Activated CD8-positive, alpha-beta T cell treated with anti-CD3 and anti-CD28 coated beads, Interleukin-2, amount 10 ng/mL, durations not matched to agents 7 days and 5 days (primary cell): ENCODE measurements at places on chromosomes 2 and 18.

- peak; percentile 88 for DNase-seq
Observed at GRCh38 chr2:12716032-12716281, 779 bp upstream of the TRIB2 start.

DNA sequence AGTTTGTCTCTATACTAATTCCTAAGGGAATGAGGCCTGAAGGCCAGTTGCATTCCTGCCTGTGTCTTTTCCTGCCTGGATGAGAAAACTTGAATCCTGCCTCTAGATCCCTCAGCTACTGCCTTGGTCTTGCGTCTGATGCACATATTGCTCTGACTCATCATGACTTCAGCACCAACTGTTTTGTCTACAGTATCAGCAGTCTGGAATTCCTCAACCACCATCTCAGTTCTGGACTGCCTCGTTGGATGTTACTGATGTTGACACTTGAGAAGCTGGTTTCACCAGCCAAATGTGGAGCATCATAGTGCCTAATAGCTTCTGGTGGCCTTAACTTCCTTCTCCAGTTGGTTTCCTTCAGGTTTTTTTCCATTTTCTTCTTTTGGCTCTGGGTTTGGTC is 211.0 kb downstream of the CTNNA2 start:
- no peak for DNase-seq

- DNase-seq = peak; percentile 54
Observed at GRCh38 chr2:219171231-219171651, 1.4 kb upstream of the SLC23A3 start.

GRCh38 chr2:132911726-132912724 is 242.0 kb upstream of the LYPD1 start:
- no peak for DNase-seq

- DNase-seq = no peak
Observed at GRCh38 chr2:2520401-2520811, 189.3 kb upstream of the MYT1L start.

DNA sequence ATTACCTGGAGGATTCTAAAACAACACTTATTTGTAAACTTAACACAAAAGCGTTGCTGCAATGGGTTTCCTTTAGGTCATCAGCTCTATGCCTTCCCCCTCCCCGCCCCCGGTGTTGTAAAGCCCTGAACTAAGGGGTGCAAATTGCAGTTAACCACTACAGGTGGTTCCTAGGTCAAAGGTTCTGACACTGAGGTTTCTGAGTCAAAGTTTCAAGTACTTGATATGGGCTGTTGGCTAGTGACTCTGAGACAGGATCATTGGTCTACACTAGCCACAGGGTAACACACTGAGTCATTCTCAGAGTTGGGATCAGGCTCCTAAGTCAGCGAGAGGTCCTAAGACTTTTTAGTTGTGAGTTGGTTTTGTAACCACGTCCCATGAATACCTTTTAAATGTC is 15.4 kb downstream of the IL1B start:
- DNase-seq = peak; percentile 63

DNA sequence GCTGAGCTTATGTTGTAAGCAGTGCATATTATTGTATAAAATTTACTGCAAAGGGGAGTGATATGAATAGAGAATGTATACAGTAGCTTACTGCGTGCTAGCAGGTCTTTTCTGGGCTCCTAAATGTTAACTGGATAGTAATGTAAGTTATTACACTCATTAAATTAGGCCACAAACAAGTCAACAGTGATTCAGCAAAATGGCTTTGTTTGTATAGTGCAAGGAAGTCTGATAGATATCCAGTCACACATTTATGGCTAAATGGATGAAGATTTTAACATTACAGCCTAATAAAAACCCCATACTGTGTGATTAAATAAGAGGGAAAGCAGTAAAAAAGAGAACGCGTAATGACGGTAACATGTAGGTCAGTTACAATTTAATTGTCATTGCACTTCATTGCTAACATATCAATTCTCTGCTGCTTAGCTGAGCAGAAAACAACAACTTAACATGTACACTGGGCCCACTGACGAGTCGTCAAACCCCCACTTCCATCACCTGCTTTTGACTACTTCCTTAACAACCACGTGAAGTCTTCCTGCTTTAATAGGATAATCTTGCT is 665.0 kb upstream of the FANCL start:
- DNase-seq = no peak

- no peak for DNase-seq
Observed at GRCh38 chr2:45636008-45636407, 15.5 kb upstream of the PRKCE start.

DNA sequence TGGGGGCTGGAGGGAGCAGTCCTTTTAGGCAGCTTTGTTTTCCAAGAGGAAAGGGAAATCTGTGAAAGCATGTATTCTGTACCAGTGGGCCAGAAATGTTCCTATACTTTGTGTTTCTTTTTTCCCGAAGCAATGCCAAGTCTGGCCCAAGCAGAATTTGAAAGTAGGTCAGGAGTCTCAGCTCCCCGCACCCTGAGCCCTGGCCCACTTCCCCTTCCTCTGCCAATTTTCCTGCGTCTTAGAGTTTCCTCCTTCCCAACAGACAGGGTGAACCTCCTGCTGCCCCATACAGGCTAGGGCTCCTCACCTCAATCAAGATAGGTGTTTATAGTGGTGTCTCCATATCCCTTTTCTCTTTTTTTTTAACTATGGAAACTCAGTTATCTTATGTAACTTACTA is 65.3 kb downstream of the KCTD18 start:
- DNase-seq = no peak

DNA sequence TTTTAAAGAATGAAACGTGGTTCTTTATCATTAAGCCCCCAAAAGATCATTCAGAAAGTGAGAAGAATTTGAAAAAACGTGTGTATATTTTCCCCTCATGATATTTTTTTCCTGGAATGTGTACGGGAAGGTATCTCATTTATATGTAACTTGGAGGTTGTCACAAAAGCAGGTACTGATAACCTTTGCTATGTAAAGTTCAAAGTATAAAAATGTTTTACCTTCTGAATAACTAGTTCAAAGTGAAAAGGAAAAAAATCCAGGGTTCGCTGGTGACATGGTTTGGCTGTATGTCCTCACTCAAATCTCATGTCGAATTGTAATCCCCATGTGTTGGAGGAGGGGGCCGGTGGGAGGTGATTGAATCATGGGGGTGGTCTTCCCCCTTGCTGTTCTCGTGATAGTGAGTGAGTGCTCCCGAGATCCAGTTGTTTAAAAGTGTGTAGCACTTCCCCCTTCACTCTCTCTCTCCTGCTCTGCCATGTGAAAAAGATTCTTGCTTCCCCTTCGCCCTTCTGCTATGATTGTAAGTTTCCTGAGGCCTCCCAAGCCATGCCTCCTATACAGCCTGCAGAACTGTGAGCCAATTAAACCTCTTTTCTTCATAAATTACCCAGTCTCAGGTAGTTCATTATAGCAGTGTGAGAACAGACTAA is 144.2 kb downstream of the DCDC2C start:
- no peak for DNase-seq

GRCh38 chr2:62149708-62150107 is 46.2 kb upstream of the B3GNT2 start:
- no peak for DNase-seq

DNA sequence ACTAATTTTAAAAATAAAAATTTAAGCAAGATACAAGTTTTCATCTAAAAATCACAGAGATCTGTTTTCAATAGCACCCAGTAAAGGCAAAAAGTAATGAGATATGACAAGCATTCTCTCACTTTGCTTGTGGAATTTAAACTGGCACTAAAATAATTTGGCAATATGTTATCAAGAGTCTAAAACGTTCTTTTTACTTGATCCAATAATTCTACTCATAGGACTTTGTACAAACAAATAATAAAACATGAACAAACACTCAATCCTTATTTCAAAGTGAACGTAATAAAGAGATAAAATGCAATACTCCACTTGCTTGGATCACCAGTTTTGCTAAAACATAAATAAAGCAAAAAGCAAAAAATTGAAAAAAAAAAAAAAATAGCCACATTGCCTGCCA is 30.4 kb downstream of the PIAS2 start:
- no peak for DNase-seq

DNA sequence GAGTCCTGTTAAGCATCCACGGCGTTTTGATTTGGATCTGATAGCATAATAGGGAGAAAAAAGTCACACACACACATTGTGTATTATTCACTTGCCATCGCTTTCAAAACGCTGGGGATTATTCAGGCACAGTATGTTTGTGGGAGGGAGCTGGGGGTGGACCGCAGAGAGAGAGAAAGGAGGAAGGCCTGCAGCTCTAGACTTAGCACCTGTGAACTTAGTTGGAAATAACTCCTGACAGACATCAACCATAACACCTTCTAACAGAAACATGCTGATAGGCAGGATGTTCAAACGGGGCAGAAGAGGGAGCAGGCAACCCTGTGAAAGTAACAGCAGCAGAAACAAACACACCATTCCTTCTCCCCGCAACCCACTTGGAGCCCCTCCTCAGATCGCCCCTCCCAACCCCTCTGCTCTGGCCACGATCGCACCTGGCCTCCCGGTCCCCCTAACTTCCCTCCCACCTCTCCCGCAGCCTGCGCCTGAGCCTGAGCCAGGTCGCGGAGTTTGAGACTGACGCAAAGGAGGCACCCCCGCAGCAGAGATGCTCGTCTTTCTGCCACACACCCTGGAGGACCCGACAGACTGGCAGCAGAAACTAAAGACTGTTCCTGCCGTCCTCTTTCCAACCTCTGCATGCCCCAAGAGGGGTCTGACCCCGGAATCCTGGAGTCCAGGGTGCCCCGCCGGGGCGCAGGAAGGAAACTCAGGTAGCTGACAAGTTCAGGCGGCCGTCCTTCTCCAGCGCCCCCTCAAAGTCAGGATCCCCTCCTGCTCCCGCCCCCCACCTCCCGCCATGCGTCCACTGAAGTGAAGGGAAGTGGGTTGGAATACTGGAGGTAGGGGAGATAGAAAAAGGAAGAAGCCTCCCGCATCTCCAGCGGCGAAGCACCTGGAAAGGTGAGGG is 738 bp downstream of the CHST9 start:
- no peak for DNase-seq

DNA sequence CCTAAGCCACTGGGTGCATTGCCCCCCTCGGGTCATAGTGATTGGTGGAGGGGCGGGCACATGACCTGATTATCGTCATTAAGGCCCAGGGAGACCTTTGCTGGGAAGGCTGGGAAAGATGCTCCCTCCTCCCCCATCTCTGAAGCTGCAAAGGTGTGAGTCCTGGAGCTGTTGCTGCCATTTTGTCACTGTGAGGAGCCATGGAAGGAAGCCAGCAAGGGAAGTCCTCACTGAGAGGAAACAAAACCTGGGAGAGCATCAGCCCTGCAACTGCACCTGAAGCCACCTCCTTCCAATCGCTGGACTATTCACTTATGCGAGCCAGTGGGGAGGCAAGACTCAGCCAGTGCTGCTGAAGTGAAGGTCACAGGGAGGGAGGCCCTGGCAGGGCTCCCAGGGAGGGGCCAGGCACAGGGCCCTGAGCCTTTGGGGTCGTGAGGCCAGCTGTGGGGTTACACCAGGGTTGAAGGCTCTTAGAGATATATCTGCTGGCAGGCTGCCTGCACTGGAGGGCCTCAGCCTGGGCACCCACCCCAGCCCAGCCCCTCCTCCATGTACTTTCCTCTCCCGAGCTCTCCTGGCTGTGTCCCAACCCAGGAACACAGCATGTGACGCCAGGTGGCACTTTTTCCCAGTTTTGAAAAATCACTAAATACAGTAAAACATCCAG is 10.7 kb upstream of the FAHD2A start:
- no peak for DNase-seq

GRCh38 chr2:168566974-168567665 is 111.0 kb downstream of the CERS6 start:
- no peak for DNase-seq

DNA sequence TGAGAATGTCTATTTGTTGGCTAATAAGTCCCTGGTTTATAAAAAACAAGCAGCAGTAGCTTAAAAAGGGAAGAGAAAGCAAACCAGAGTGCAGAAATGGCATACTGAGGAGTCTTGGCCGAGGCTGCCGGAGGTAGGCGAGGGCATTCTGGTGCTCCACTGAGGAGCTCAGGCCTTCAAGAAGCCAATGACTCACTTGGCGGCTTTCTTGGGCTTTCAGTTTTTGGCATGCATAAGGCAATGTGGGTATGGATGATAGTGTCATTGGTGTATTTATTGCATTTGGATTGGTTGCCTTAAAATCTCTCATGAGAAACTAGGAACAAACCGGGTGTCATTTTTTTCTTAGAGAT is 119.6 kb upstream of the ARL5A start:
- DNase-seq = no peak

DNA sequence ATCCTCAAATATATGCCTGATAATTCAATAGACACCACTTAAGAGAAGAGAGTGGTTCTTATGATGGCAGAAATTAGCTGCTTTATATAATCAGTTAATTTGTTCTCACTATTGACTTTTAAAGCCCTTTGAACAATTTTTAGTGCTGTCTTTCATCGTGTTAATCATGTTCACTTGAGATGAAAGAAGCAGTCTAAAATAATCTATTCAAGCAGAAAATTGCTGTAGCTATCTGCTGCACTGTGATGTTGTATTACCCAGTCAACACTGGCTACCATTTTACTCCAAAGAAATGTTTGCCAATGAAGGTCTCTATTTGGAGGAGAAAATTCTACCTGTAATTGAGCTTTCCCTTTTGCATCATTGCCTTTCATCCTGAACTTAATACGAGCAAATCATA is 459.8 kb upstream of the FSIP2 start:
- no peak for DNase-seq

DNA sequence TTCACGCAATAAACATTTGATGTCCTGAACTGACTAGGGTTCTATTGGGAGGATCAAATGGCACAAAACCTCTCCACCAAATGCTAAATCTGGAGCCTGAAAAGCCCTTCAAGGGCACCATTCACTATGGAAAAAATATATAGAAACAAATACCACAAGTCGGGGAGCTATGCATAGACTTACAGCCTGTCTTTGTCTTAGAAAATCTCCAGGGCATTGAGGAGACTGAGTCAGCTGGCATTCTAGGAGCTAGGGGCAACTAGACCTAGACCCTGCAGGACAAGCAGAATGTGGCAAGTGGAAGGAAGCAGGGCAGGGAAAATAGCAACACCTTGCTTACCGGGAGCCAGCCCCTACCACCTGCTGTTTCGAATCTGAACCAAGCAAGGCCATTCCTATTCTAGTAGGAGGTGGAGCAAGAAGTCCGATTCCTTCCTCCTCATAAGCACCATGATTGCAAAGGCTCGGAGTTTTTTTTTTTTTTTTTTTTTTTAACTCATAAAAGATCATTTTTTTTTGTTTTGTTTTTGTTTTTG is 77.8 kb downstream of the DDX1 start:
- DNase-seq = no peak

GRCh38 chr18:68017385-68017784 is 500.9 kb upstream of the DSEL start:
- DNase-seq = no peak

DNA sequence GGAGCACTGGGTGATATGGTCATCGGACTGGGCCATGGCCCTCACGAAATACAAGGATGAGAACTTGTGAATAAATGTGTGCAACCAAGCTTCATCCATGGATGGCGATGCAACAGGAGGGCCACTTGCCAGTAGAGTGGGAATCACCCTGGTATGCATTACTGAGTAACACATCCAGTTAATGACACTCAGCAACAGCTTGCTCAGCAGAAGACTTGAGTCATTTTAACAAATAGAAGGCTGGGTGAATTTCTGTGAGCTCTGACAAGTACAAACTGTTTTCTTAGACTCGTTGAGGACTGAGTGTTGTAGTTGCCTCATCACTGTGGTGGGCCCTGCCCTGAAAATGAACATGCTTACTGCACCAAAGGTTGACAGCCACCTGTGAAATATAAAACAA is 221.6 kb downstream of the NCKAP5 start:
- DNase-seq = no peak
